KG1 (cell line): ENCODE measurements at places on chromosomes 7 and 10.

DNA sequence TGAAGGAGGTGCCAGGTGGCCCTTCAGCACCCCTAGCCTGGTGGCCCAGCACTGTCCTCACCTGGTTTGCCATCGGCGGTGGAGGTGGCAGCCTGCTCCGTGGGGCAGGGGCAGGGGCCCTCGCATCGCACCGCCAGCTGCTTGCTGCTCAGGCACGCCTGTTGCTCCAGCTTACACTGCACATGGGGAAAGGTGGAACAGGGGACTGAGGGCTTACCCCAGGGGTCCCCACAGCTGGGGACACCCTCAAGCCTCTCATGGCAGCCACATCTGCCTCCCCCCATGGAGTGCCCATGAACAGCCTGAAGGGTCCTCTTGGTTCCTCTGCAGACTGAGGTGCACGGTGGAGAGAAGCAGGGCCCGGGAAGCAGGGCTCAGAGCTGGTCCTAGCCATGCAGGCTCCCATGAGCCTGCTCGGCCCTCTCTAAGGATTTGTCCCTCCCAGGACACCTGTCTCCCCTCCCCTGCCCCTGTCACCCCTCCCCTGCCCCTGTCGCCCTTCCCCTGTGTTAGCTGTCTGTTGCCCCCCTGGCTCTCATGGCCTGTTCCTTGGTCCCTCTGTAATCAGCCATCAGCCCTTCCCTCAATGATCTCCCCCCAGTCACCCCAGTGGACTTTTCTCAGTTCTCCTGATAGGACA lies 20.1 kb downstream of the SPOCK2 start:
- DNase-seq: no peak

- peak; percentile 15 for DNase-seq
Measured at GRCh38 chr7:15326044-15326644, 235.7 kb downstream of the AGMO start.

GRCh38 chr10:52609626-52610240 lies 162.9 kb downstream of the MBL2 start:
- no peak for DNase-seq

- DNase-seq: no peak
Measured at GRCh38 chr7:38550836-38551235, 80.3 kb downstream of the AMPH start.

GRCh38 chr7:65927489-65928448 lies 54.2 kb downstream of the GUSB start:
- no peak for DNase-seq

GRCh38 chr10:100738055-100738827 lies 7.1 kb upstream of the PAX2 start:
- no peak for DNase-seq

DNA sequence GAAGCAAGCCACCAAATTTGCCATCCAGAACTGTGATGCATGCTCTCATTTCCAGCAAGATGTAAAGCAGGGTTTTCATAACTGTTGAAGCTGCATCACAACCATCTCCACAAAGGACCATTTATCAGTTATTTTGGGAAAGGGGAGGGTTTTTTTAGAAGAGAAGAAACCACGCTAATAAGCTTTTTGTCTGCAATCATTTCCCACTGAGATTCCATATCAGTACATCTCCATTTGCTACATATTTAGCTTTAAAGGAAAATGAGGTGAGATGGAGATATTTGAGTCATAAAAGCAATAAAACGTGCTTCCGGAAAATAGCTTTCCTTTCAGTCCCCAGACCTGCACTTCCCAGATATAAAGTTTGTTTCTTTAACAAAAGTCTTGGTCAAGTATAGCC lies 258.2 kb downstream of the FRMD4A start:
- no peak for DNase-seq

DNA sequence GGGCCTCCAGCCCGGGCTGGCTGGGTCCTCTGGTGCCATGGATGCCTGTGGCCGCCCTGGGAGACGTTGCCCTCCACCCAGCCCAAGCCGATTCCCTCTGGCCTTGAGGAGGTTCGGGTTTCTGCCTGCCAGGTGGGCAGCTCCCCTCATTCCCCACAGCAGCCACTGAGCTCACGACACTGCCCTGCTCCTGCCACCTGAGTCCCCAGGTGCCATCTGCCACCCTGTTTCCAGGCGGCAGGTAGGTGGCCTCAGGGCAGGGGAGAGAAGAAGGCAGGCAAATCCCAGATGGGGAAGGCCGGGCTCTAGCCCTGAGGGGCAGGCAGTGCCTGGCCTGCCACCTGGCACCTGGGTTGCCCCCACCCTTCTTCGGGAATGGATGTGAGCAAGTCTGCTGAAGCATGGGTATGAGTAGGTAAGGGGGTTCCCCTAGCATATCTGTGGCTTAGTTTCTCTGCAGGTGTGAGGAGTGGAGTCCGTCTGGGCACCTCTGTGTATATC lies 92.2 kb upstream of the PPIF start:
- DNase-seq: no peak

DNA sequence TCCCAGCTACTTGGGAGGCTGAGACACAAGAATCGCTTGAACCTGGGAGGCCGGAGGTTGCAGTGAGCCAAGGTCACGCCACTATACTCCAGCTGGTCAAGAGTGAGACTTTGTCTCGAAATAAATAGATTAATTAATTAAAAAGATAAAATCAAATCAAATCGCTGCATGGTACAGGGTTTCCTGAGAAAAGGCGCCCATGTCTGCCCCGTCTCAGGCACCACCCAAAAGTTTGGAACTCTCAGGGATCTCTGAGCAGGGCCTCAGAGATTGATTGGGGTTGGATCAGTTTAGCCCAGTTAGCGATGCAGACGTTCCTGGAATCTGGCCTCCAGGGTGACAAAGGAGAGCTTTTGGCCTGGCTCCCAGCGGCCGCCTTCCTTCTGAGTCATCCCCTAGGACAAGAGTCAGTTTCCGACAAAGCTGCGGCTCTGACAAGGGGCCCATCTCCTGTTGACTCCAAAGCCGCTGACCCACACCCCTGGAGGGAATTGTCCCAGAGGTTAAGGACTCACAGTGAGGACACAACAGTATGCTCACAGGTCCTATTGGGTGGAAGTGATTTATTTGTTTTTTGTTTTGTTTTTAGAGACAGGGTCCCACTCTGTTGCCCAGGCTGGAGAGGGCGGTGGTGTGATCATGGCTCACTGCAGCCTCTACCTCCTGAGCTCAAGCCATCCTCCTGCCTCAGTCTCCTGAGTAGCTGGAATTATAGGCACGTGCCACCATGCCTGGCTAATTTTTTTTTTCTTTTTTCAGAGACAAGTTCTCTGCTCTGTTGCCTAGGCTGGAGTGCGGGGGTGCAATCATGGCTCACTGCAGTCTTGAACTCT lies 6.8 kb downstream of the ORAI2 start:
- no peak for DNase-seq
